ENCODE measurements at places on chromosomes 5 and 9.

DNA sequence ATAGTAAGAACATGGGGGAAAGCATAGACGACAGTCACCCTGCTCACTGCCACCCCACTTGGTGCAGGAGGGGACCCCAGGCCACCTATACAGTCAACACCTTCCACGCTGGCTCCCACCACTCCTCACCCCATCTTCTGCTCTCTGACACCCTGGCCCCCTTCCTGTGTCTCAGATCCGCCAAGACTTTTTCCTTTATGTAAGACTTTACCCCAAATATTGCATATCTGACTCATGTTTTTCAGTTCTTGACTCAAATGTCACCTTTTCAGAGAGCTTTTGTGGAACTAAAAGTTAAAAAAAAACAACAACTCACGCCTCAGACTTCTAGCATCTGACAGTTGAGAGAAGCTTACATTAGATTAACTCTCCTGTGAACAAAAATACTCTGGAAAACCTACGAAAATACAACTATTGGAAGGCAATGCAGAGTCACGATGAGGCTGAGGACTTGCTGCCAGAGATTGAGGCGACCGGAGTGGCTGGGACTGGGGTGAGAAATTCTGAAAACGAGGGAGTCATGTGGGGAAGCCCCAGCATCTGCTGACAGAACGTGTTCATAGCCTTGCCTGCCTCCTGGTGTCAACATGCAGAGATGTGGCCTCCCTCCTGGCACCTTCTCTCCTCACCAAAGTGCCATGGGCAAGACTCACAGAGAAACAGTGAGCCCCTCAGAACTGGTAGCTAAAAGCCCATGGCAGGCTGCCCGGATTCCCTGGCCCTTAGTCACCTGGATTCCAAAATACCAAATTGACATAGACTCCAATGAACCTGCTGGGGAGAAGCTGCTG, 22.4 kb upstream of the FCN2 start:
- no peak for DNase-seq

GRCh38 chr5:150113047-150113744, 26.8 kb upstream of the CSF1R start:
- DNase-seq = no peak

DNA sequence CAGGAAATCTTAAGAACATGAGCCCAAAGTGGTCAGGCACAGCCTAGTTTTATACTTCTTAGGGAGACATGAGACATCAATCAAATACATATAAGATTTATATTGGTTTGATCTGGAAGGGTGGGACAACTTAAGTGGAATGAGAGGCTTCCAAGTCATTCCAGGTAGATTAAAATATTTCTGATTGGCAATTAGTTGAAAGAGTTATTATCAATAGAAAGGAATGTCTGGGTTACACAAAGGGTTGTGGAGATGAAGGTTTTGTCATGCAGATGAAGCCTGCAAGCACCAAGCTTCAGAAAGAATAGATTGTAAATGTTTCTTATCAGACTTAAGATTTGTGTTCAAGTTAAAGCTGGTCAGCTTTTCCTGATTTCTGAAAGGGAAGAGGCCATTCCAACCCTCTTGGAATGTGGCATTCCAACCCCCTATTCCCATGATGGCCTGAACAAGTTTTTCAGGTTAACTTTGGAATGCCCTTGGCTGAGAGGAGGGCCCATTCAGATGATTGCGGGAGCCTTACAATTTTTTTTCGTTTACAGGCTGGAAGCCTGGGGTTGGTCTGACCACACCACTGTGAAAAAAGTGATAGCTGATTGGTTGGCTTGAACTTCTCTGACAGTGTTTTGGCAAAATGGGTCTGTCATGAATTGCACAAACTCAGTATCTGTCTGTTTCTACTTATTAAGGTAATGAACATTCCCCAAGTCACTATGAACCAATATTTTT, 245.6 kb upstream of the RAI14 start:
- DNase-seq = no peak

GRCh38 chr9:126844085-126844484, 16.4 kb upstream of the ZBTB34 start:
- DNase-seq = no peak

DNA sequence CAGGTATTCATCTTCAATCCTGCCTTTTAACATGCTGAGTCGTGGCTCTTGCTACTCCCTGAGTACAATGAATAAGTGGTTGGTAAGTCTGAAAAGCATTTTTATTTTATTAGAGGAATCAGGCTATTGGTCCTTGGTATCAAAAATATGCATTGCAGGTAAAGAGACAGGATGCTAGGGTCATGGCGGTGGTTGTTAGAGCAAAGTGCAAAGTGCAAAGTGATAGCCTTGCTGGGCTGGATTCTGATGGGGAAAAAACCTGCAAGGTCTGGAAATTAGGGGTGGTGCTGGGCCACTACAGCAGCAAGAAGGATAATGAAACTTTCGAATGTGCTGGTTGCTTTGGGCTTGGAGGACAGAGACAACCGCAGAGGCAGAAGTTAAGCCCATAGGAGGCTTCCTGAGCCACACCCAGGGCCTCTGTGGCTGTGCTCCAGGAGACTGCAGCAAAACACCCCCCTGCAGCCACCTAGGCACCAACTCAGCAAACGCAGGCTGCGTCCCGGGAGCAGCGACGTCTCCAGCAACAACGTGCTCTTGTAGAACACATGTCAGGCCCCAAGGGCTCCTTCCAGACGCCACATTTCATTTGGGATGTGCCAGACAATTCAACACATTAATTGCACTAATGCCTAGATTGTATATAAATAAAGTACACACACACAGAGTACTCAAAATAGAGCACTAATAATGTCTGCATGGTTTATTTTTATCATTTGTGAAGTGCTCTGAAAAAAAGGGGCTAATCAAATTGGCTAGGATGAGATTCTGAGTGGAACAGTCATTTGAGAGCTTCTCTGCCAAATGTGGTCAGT, 149.8 kb upstream of the RAPGEF1 start:
- DNase-seq = no peak

GRCh38 chr5:17277907-17278306, 60.5 kb downstream of the BASP1 start:
- DNase-seq = no peak

GRCh38 chr9:81694541-81694940, 5.2 kb upstream of the TLE1 start:
- DNase-seq = no peak
